Upper lobe of left lung (tissue), 6 donors: ENCODE measurements at places on chromosomes 5 and 9.

GRCh38 chr5:168262042-168262743 is 29.3 kb upstream of the WWC1 start:
- peak; percentile 69 for DNase-seq

DNA sequence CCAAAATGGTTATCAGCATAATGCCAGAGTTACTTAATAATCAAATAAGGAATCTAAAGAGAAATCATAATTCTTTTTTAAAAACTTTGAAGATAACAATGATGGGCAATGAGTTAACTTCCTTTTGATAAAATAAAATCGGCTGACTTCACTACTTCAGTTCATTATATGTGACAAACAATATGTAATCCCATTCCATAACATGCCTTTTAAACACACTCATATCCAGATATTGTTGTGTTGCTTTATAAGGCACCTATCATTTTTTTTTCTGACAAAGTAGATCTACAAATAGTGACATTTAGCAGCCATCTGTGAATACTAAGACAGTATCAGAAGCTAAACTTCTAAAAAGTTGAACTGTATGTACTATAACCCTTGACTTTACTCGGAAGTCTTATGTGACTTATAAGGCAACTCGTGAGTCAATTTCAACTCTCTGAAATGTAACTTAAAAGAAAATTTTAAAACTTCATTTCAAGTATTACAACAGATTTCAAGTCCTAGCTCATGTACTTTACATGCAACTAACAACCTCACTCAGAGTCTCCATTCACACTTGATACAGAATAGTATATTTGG is 7.5 kb downstream of the ADAMTS6 start:
- no peak for DNase-seq

DNA sequence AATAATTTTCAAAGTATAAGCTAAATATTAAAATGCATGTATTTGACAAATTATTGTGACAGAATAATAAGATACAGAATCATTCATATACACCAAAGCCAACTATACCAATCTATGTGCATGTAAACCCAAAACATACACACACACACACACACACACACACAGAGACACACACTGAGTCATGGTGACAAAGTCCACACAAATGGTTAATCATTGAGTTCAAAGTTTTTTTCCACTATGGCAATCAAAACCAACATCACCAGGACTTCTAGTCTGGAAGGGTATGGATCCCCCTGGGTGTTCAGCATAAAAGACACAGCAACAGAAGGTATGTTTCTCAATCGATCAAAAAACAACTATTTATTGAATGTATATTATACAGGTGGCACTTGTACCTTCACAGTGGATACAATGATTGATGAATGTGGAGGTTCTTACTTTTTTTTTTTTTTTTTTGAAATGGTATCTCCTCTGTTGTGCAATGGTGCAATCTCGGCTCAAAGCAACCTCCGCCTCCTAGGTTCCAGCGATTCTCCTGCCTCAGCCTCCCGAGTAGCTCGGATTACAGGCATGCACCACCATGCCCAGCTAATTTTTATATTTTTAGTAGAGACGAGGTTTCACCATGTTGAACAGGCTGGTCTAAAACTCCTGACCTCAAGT is 137.0 kb downstream of the PDE4D start:
- no peak for DNase-seq

GRCh38 chr5:73030531-73030930 is 74.7 kb downstream of the FCHO2 start:
- no peak for DNase-seq

DNA sequence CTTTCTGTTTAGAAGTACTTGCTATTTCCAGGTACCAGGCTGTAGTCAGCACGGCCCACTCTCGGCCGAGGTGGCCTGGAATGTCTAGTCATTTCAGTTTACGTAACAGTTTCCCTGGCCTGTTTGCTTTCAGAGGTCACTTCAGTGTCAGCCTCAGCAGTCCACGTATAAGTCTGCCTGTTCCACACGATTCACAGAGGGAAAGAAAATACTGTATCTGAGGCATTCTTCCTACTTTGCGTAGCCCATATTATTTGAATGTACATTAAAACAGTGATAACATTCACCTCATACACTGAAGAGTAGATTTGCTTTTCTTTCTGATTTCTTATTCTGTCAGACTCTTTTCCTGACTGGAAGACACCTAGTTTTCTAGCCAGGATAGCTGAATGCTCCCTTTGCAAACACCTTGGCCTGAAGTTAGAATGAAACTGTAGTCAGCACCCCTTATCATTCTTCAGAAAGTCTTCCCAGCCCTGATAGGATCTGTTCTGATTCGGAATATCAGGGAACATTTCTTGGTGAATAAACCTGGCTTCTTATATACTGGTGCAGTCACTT is 140.9 kb downstream of the AOPEP start:
- no peak for DNase-seq

GRCh38 chr9:16207161-16207560 is 654.3 kb downstream of the CCDC171 start:
- peak; percentile 80 for DNase-seq

DNA sequence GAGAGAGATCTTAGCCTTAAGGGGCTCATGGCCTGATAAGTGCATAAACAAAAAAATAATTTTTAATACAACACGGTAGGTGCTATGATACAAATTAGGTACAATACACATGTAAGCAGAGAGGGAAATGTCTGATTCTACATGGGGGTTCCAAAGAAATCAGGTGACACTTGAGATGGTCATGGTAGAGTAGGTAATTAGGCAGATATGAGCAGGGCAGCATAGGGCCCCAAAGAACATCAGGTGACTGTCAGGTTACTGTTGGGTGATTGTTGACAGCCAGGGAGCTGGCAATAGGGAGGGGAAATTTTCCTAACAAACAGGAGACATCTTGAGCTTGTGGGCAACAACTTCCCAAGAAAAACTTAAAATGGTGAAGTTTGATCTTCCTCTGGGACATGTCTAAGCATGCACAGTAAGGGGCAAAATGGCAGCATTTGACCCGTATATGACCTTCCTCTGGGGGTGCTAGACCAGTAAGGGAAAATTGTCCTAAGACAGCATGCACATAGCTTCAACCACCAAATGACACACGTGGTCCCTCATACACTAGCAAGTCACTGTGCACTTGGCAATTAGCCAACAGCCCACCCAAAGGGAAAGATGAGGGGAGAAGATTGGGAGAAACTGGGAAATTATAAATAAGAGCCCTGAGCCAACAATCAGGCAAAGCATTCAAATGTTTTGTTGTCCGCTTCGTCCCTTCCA is 37.3 kb upstream of the TENT4A start:
- no peak for DNase-seq

GRCh38 chr5:179485845-179486575 is 64.3 kb upstream of the RUFY1 start:
- DNase-seq = no peak

DNA sequence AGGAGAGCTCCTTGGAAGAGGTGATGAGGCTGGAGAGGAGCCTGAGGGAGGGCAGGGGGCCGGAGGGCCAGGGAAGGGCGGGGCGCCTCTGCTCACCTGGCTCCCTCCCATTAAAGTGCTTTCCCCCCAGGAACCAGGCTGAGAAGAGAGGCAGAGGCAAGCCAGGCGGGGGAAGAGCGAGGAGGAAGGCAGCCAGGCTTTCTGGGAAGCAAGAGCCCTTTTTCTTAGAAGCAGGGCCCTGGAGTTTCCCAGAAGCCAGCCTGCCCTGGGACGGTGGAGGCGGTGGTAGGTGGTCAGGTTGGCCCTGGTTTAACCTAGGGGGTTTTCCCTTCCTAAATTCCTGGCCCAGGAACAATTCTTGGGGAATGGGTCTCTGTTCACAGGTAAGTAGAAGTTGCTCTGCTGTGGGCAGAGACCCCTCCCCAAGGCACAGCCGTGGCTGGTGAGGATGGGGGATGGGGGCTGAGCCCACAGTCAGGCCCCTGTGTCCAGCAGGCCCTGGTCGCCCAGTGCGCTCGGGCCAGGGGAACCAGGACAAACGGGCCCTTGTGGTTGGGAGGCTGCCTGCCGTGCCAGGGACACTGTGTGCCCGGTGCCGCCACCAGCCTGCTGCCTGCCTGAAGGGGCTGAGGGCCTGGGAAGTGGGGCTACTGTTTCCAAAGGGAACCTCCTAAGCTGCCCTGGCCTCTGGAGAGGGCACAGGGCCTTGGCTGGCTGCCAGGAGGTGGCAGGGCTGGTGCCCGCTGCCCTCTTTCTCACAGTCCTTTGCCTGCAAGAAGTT is 16.6 kb upstream of the RALGDS start:
- peak; percentile 89 for DNase-seq

DNA sequence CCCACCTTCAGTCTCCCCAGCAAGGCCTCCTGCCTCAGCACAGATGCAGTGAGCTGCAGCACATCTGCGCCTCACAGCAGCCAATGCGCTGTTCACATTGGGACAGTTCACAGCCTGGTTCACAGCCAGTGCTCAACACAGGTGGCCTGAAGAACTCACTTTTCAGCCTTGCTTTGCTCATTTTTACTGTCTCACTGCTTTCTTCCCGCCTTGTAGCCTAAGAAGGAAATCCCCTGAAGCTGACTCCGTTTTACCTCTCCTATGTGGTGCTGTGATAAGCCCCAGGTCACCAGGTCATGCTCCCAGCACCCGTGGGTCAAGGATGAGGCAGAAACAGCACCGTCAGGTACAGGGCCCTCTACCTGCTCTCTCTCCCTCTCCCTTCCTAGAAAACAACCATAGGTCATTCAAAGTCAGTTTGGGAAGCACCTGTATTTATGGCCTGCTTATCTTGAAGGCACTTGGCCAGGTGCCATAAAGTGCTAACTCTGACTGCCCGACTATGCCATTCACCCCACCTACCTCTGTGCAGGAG is 1.1 kb downstream of the GCNT4 start:
- no peak for DNase-seq

- DNase-seq = no peak
Measured at GRCh38 chr5:171421331-171422262, 2.1 kb downstream of the FGF18 start.

- peak; percentile 58 for DNase-seq
Measured at GRCh38 chr5:148972974-148973374, 89.9 kb downstream of the SH3TC2 start.

DNA sequence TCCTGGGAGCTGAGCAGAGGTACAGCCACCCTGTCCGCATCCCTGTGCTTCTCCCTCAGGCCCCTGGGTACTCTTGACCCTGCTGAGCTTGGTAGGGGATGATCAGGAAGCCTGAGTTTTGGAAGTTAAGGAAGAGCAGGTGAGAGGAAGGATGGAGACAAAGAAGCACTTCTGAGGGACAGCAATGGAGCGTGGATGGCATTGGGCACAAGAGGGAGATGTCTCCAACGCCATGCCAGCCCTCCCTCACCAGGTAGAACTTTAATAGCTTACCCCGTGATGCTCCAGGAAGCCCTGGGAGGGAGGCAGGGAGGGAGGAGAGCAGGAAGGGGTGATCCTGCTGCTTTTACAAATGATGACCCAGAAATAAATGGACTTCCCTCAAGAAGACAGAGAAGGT is 29.9 kb upstream of the SMU1 start:
- DNase-seq = no peak

DNA sequence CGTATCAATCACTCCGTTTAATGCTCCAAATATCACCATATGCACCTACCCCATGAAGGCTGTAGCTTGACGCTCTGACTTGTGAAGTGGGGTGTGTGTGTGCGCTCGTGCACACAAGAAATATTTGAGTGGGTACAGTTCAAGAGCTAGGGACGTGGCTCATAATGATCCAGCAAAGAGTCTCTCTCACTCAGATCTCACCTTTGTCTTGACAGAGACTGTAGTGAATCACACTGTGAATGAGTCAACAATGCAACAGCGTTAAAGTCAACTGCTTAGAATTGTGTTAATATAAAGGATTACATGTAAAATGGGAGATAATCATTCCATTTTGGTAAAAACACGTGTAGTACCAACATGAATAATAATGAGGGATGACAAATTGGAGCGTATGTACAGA is 119.4 kb downstream of the MED27 start:
- DNase-seq = no peak

GRCh38 chr5:10493884-10494283 is 52.2 kb downstream of the ROPN1L start:
- DNase-seq = no peak
